NCI-H2081 treated with DMSO at 0.1 percent for 48 hours (cell line): ENCODE measurements at places on chromosomes 7 and 10.

DNA sequence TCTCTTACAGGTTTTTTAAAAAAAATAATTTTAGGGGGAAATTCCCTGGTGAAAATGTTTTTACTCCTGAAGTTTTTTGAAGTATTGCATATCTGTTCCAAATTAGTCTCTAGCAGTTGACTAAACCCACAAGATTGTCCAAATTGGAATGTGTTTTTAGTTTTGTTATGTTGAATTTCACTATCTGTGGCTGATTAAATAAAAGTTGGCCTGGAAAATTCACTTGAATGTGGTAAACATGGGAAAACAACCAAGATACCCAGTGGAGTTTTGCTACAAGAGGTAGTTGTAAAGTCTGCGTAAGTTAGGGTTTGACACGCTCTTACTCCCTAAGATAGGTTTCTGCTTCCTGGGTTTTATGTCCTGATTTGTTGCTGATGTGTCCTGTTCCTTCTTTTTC is 3.3 kb downstream of the TSGA13 start:
- DNase-seq: no peak

- DNase-seq: no peak
These were observed 266.7 kb downstream of the RNLS start for GRCh38 chr10:88316292-88316861.

DNA sequence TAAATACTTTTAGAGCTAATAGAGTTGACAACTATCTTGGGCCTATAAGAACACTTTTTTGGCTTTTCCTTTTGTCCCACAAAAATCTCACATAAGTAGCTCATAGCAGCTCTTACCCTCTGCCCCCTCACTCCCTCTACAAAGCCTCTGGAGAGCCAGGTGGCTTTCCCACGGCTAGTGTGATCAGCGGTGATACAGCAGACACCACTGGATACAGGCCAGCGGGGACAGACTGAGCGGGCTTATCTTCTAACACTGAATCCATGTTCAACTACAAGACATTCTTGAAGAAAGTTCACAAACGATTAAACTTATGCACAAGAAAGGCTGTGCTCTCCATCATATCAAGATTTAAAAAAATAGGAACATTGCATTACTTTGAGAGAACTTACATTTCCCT is 377.2 kb downstream of the PARD3 start:
- no peak for DNase-seq

GRCh38 chr10:69419096-69419743 is 2.5 kb upstream of the TACR2 start:
- no peak for DNase-seq

DNA sequence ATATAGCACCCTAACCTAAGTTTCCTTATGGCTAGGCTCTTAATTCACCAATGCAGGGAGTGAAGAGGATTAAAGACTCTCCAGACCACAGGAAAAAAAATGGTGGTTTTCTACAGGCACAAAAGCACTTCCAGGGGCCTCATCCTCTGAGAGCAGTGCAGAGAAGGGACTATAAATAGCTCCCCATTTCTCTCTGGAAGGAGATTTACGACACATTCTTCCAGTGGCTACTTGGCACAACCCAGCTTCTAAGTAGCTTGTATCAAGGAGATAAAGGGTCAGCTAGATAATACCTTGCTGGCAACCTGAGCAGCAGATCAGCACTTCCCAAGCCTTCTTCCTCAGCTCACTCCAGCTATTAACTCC is 73.5 kb downstream of the CRPPA start:
- DNase-seq: no peak

- no peak for DNase-seq
These were observed 20.8 kb downstream of the FZD9 start for GRCh38 chr7:73454424-73454823.

DNA sequence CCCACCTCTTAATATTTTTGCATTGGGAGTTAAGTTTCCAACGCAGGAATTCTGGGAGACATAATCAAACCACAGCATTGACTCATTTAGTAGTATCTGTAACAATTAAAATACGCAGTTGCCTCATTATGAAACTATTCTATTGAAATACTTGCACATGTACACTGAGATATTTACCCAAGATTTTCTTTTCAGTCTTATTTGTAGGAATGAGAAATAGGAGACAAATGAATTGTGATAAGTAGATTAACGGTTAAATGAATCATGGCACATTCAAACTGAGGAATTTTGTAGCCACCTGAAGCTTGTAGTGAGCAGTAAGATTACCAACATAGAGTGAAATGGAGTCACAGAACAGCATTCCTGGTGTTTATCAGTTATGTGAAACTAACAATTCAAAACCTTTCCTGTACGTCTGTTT is 18.1 kb downstream of the RP9 start:
- no peak for DNase-seq

DNA sequence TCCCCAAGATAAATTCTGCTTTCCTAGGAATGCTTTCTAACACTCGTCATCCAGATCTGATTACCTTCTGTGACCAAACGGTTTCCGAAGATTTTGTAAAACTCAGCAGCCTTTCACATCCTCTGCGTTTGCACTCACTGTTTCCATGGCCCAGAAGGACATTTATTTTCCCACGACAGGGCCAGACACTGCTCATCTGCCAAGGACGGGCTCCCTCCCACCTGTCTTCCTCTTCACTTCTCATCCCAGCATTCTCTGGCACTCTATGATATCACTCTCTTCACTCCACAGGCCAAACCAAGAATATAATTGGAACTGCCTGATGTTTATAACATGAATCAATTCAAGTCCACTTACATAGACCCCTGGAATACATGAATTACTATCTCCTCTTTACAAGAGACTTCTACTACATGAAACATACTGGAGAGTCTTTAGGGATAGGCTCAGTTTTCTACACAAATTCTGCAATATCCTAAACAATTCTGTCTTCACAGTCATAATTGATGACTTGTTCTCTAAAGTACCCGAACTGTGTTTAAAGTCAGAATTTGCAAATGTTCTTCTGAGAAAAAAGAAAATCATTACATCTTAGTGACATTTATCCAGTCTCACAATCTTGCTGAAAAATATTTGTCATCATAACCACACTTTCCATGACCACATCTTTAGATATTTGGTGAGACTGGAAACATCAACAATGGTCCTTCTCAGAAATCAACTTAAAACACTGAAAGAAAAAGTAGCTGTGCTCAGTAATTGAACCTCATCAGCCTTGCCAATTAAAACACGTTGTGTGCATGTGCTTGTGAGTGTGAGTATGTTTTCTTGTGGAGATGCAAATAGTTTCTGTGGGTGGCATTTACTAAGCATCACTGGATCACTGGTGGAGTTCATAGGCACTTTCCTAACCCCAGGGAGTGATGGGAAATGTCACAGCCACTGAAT is 79.5 kb upstream of the PRSS58 start:
- no peak for DNase-seq

DNA sequence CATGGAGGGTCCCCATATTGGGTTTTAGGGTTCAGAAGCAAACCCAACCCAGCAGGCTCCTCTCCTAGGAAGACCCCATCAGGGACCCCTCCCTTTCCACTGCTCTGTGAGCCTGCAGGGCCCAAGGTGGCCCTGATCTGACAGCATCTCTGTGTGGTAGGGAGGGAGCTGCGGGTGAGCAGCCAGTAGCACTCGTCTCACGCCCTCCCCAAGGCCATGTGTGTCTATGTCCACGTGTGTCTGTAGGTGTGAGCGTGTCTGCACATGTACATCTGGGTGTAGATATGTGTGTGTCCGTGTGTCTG is 103.5 kb upstream of the FAM20C start:
- no peak for DNase-seq

DNA sequence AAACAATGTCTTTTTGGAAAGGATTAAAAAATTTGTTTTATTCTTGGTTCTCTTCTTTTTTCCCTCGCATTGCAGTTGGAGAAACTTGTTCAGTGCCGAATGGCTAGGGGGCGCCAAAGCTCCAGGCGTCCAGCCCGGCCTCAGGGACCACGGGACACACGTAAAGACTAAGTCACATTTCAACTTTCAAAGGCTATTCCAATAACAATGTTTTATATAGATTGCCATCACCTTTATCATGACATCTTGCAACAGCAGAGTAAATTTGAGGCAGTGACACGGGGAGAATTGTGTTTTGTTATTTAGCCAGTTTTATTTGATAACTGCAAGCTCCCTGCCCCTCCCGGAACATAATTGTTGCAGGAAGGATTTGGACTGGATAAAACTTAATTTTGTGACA is 2.2 kb upstream of the IGFBP3 start:
- no peak for DNase-seq

DNA sequence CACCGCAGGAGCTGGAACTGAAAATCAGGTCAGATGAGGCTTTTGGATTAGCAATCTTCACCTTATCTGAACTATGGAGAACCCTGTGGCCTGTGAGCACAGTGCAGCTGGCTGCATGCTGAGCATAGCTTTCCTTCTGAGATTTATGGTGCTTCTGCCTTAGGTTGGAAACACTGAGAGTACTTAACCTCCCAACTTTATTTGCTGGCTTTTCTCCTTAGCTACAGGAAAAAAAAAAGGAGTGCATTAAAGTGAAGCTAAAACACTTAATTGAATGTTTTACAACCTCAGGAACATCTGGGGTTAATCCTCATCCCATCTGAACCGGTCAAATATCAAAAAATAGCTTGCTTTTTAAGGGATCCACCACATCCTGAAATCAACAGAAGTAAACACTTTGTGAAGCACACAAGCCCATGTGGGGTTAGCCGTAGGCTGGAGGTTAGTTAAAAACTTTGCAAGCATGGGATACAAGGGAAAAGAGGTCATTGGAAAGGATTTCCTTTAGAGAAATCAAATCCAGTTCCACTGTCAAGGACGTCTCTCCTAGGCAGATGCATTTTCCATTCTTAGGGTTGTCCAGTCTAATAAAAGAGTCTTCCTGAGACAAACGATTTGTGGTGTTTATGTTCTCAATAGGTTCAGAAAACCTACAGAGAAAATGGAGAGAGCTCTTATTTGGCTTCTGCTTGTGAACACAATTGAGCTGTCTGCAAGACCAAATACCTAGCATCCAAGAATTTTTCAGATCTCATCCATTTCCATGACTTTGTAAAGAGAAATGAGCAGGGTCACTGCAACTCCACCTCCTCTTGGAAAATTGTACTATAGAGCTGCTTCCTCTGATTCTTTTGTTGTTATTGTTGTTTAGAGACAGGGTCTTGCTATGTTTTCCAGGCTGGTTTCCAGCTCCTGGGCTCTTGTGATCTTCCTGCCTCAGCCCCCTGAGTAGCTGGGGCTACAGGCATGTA is 470.4 kb upstream of the IGFBP3 start:
- DNase-seq: no peak

- DNase-seq: no peak
These were observed 33.5 kb upstream of the CCDC7 start for GRCh38 chr10:32412499-32412853.

GRCh38 chr7:55970561-55970960 is 6.2 kb downstream of the NIPSNAP2 start:
- DNase-seq: no peak

GRCh38 chr7:100791881-100792666 is 35.2 kb downstream of the EPHB4 start:
- DNase-seq: no peak

- DNase-seq: no peak
These were observed 308.1 kb downstream of the CAMK1D start for GRCh38 chr10:12657489-12657888.

GRCh38 chr10:18683427-18683826 is 24.2 kb downstream of the ARL5B start:
- DNase-seq: no peak

DNA sequence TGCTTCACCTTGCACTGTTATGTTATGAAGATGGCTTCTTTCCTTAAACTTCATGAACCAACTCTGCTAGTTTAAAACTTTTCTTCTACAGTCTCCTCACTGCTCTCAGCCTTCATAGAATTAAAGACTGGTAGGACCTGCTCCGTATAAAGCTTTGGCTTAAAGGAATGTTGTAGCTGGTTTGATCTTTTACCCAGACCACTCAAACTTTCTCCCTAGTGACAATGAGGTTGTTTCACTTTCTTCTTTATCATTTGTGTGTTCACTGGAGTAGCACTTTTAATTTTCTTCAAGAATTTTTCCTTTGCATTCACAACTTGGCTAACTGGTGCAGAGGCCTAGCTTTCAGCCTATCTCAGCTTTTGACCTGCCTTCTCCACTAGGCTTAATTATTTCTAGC is 316.4 kb upstream of the RNF32 start:
- DNase-seq: no peak

- DNase-seq: no peak
These were observed 7.4 kb upstream of the ZMYND11 start for GRCh38 chr10:127612-128432.

DNA sequence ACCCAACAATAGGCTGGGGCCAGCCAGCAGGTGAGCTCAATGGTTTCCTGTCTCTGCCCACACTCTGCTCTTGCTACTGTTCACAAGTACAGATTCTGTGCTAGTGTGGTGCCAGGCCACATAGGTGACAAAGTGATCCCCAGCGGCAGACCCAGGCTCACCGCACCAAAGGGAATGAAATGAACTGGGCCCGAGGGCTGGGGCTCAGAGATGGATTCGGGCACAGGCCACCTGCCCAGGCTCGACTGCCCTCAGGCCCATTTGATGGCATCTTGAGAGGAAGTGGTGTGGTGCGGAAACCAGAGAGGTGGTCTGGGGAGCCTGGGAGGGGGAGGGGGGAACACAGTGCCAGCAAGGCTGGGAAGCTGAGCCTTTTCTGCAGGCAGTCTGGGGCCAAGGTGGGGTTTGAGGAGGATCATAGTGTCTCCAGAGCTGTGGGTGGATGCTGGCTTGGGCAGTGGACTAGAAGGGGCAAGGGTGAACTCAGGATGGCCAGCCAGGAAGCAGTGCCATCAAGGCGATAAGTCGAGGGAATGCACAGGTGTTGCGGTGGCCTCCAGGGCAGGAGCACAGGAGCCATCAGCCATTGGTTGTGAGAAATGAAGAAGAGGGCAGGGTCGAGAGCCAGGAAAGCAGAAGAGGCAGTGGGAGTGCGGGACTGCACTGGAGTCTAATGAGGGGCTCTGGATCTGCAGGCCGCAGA is 85.2 kb downstream of the ARHGAP22 start:
- DNase-seq: no peak

- no peak for DNase-seq
These were observed 263.7 kb upstream of the PPP2R2D start for GRCh38 chr10:131636841-131637724.

DNA sequence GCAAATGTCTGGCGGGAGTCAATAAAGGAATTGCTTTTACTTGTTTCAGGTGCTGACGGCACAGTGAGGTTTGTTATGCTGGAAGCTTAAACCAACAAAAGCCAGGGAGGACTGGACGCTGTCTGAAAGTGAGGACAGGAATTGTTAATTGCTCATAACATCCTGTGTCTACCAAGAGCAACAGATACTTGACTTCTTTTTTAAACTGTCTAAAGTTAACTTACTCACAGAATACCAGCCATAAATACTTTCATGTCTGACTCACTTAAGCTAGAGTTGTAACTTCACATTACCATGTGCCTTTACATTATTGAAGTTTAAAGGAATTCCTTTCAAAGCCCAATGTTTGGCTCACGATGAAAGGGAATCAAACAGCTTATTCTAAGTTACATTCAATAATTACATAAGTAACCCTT is 252.7 kb upstream of the SHH start:
- no peak for DNase-seq

GRCh38 chr10:14564268-14564744 is 210.4 kb downstream of the FAM107B start:
- no peak for DNase-seq

GRCh38 chr7:2921653-2922347 is 77.7 kb upstream of the GNA12 start:
- no peak for DNase-seq
